ENCODE measurements at places on chromosomes 2 and 18.

DNA sequence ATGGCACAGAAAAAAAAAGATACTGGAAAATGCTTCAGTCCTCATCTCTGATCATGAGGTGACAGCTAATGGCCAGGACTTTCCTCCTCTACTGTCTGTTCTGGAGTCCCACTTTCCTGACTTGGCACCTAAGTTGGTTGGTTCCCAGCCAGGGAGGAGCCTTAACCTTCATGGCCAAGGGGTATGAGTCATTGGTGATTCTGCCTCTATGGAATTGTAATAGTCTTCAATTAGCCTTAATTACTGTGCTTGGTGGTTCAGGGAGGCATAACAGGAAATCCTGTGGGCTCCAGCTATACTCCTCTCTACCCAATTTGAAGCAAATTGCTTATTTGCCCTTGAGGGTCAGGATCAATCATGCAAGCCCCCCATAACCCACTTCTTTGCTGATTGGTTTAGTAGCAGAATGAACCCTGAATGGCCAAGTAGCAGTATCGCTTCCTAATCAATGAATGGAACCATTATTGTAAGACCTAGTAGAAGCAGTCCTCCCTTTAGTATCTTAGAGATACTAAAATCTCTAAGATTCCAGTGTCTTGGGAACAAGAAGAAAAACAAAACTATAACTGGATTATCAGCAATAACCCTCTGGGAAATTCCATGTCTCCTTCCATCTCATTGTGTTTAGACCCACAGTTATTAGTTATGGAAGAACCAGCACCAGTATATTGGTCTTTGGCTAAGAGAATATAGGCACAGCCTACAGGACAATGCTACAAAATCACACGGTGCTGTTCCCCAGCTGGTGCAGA lies 109.0 kb downstream of the COL6A3 start:
- peak; percentile 49 for DNase-seq

DNA sequence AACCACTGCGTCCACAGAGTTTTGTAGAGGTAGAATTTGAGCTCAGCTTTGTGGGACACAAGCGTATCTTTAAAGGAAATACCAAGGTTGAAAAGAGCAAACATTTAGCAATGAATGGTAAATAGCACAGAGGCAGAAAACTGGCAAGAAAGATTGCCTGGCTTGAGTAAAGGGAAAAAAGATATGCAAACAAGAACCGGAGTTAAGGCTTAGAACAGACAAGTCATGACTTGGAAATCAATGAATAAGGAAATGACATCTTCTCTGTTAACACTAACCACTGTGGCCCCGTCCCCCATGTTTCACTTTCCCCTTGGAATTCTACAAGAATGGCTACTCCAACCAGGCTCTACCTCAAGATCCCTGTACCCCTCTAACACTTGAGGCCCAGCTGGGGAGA lies 3.8 kb downstream of the STAM2 start:
- DNase-seq: no peak

DNA sequence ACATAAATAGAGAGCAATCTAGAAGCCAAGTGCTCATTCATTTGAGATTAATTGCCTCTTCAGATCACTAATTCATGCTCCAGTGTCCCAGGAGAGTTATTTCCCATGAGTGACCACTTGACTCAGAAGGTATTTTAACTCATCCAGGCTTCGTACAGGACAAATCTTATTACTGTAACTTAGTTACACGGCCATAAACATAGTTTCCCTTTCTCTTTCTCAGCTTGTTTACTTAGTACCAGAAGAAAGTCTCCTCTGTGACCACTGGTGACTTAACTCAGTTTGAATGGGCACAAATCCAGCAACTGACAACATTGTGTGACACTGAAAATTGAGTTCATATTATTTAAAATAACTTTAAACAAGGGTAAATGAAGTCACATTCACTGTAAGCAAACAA lies 25.3 kb downstream of the MMADHC start:
- DNase-seq: no peak

- DNase-seq: no peak
These were observed 78.7 kb upstream of the MSH6 start for GRCh38 chr2:47704287-47704686.

DNA sequence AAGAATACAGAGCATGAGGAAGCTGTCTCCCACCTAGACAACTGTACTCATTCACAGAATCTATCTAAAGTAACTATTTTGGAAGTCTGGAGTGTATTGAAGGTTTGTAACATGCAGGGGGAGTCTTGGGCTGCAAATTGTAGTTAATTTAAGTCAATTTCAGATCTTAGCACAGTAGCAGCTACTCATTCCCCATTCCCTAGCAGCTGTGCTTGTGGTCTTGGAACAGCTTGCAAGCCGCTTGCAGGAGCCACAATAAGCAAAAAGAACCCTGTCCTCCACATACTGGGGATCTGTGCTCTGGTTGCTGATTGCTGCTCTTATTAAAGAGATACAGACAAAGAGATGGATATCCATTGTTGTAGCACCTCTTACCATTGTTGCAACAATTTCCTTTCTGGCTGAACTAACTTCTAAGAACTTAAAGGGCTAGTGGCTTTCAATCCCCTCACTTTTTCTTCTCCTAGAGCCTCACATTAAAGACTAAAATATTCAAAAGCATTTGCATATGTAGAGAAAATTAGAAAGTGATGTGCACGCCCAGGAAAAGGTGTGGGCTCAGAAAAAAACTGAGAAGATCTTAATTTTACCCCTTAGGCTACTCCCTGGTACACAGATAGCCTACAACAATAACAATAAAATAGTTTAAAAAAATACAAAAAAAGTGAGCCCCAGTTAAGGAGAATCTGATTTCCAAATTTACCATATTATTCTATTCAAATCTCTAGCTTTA lies 1775.1 kb upstream of the PIK3C3 start:
- DNase-seq: no peak

DNA sequence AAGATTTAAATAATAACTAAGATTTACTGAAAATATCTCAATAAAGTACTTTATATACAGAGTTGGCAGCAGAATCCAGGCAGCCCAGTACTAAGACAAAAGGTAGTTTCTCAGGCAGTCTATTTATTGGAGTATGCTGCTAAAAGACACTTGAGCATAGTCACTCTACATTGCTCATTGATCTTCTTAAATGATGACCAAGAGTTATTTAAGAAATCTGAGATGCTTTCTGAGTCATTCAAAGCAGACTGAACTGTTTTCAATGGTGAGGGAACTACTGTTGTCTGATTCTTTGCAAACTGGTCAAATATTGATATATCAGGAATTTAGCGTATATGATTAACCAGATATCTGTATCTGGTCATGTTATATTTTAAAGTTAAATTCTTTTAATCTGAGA lies 133.6 kb downstream of the PHLPP1 start:
- no peak for DNase-seq

DNA sequence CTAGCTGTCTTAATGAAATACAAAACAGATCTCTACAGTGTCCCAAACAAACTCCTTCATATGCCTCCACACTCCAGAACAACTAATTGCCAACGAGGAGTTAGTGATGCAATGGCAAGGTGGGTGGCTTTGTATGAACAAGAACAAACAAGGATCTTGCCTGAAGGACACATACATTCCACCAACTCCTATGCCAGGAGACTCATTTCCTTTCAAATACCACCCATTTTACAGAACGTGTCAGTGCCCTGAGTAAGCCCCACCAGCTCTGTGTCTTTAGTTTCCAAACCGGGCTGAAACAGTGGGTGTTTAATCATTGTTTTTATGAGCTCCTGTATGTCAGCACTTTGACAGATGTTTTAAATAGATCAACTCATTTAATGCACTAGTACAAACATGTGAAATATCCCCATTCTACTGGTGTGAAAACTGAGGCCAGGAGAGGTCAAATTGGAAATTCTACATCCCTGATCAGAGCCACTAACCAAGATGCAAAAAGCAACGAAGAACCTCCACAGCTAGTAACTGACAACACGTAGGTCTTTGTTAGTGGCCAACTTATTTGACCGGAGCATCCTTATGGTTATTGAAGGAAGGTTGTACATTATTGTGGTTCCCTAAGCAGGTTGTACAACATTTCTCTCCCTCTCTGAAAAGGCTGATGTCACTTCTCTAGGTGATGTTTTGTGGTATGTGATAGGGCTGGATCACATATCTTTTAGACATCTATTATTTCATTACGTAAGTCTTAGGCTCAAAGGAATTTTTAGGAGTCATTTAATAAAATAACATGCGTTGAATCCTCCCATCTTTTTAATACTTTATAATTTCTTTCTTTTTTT lies 534.9 kb upstream of the TNP1 start:
- DNase-seq: no peak

GRCh38 chr18:21507913-21508701 lies 92.4 kb downstream of the ESCO1 start:
- no peak for DNase-seq

GRCh38 chr2:218002143-218002844 lies 501 bp downstream of the TNS1 start:
- no peak for DNase-seq

- no peak for DNase-seq
These were observed 149.7 kb downstream of the MREG start for GRCh38 chr2:215863687-215864086.

GRCh38 chr18:26864658-26865057 lies 849 bp downstream of the AQP4 start:
- no peak for DNase-seq

GRCh38 chr2:200869014-200869413 lies 4.6 kb upstream of the CLK1 start:
- no peak for DNase-seq

DNA sequence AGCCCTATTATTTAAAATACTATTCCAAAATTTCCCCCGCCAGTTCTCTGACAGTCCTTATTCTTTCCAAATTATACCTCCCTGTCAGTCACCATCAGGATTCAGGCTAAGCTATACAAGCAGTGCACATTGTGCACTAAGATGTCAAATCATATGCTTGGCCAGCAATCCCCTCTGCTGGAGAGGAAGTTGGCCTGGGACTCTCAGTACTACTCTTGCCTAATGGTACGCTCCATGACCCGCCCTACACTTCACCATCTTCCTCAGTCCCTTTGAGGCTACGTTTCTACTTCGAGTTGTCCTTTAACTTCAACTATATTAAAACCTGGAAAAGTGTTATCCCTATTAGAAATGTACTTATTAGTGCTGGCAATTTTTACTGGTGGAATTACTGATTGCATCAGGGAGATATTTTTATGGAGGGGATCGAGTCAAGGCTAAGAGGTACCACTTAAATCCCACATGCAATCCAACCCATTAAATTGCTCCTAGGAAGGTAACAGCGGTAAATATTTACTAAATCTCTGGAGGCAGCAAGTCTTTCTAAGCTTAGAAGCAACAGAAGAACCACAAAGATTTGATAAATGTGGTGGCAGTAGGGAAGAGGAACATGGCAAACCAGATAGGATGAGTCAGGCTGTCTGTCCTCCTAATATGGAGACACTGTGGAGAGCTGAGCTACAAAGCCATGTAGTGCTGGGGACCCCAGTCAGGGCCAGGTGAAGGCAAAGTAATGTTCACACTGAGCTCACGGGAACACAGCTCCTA lies 2.7 kb downstream of the USP40 start:
- no peak for DNase-seq

- DNase-seq: no peak
These were observed 157.8 kb downstream of the C1D start for GRCh38 chr2:67904966-67905365.

DNA sequence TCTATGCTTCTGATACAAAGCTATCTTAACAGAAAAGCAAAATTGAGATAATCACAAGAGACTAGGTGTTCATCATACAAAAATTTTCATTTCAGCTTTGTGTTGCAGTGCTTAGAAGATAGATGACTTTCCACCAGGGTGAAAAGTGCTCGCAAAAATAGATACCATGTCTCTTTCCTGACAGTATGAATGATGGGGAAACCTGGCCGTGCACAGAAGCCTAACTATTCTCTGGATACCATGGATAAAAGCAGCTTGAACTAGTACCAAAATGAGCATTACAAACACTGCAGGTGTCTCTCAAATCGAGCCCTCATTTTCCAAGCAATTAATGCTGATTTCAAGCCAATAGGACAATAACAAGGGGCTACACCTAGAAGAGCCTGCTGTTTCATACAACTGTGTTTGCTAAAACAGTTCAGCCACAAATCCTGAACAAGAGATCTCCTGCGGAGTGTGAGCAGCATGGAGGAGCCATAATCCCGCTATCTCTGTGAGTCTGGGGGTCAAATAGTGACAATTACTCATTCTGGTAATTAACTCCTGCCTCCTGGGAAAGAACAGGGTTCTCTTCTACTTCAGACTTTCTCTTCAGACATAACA lies 507.6 kb downstream of the PID1 start:
- DNase-seq: no peak

DNA sequence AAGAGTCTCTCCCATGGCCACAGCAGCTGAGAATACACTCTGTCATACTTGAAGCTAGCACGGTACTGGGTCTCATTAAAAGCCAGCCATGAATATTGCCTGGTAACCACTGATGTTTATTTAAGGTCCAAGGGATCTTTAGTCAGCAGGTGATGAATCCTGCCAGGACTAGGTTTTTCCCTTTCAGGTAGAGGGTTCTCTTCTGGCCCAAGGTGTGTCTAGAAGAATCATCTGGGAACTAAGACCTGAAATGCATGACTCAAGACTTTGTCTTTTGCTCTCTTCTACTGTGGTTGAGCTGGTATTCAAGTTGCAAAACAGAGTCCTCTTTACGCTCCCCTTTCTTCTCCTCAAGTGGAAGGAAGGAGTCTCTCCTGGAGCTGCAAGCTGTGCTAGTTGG lies 400.5 kb upstream of the FSIP2 start:
- no peak for DNase-seq

- DNase-seq: no peak
These were observed 1680.6 kb upstream of the LRRTM1 start for GRCh38 chr2:81984969-81985637.

GRCh38 chr2:49753344-49753985 lies 599.1 kb upstream of the FSHR start:
- DNase-seq: no peak

DNA sequence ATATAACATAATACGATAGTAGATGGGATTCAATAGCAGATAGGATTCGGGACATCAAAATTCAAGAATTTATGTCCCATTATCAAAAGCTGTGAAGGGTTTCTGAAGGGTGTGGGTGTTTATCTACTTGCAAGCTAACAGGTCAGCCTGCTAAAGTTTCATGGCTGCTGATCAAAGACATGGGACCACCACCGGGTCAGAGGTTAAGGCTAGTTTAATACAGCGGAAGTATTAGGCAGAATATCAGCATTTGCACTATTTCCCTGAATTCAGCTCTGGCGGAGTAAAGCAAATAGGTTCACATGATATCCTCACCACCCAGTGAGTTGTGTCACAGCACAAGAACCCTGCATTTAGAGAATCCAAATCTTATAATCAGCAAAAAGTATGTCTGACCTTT lies 82.5 kb downstream of the DSEL start:
- DNase-seq: no peak

Data from HCT116 (cell line).